ENCODE measurements at places on chromosomes 16 and 17.
A peak's percentile ranks its signal among the peaks of the same experiment; 100 is the strongest.

DNA sequence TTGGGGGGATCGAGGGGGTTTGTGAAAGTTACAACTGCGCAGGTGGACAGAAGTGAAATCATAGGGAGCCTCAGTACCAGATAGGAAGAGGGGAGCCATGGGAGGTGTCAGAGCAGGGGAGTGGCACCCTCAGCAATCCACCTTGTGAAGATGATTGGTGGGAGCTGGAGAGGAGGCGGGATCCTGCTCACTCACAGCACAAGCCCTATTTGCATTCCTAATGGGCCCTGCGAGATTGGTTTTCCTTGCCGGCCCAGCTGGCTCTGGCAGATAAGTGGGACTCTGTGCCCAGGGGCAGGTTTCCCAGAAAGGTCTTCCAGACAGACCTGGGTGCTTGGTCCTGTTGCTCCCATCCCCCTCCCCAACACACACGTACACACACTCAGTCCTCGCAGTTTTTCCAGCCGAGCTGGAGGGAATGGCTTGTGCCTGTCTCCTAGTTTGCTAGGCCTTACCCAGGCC lies 9.4 kb downstream of the WNT3 start:
- DNase-seq = no peak

DNA sequence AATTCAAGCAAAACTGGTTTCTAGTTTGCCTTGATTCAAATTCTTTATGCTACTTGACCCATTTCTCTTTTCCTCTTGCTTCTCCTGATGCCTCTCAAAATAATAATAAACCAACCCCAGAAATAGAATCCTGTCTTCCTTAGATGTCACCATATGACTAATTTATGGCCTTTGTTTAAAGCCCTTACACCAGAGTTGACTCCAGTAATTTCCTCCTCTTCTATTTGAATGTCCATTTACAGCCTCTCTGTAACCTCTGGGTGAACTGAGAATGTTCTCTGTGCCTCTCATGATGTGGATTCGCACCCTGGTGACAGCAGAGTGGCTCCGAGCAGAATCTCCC lies 31.5 kb downstream of the ZFHX3 start:
- no peak for DNase-seq

DNA sequence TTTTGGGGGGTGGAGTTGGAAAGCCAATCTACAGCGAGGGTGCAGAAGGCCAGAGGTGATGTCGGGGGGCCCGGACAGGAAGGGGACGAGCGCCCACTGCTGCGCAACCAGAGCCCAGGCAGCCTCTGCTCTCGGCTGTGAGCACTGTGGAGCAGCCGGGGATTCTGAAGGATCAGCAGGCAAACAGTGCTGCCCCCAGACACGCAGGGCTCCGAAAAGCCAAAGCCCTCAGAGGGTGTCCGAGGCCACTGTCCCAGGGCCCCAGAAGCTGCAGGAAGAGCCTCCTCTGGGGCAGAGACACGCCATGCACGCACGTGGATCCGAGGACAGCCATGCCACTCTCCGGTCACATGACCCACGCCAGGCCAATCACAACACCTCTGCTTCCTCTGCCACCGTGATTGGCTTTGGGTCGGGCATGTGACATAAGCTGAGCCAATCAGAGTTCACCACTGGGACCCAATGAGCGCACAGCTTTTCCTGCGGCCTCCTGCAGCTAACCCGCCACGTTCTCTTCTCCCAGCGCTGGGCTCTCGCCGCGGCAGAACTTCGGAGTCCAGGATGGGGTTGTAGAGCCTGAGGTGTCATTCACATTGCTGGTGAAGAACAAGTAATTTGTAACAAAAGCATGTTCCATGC lies 40.7 kb downstream of the ACTG1 start:
- DNase-seq = peak; percentile 36

DNA sequence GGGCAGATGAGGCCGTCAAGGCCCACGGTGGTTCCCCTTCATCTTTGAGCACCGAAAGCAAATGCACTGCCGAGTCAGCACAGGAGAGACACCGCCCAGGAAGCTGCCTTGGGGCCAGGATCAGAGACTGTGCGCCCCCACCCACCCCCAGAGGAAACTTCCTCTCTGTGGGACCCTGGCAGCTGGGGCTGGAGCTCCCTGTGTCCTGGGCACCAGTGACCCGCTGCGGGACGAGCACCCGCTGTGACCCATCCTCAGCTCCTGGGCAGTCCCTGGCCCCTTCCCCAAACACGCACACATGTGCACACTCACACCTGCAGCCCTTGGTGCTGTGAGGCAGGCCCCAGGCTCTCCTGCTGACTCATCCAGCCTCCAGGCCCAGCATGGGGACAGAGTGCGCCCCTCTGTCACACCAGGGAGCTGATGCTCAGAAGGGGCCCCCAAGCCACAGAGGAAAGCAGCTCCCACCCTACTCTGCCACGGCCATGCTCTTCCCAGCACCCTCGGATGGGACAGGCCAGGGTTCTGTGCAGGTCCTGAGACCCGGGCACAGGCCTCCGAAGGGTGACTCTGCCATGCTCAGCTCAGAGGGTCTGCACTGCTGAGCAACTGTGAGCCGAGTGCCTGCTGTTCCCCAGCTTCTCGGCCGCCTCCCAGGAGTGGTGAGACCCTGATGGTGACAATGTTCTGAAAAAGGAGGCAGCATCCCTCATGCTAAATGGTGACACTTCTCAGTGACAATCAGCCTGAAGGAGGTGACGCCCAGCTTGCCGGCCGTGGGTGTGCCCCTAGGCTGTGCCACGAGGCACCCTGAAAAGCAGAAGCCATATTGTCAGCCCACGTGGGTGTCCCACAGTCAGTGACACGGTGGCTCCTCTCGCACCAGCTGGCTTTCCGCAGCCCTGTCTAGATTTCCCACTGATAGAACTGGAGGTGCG lies 3.6 kb downstream of the PIEZO1 start:
- DNase-seq = no peak

DNA sequence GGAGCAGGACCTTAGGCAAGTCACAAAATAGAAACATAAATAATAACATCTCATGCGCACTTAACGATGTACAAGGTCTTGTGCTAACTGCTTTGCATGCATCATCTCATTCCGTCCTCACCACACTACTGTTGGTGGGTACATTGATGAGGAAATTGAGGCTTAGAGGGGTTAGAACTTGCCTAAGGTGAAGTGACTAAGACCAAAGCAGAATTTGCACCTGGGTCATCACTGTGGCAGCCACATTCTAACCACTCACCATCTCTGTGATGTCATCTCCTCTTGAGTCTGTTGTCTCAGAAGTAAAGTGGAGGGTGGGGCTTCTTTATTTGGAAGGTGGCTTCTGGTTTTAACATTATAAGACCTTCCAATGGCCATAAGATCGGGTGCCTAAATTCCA lies 20.4 kb upstream of the TRIM25 start:
- DNase-seq = no peak

DNA sequence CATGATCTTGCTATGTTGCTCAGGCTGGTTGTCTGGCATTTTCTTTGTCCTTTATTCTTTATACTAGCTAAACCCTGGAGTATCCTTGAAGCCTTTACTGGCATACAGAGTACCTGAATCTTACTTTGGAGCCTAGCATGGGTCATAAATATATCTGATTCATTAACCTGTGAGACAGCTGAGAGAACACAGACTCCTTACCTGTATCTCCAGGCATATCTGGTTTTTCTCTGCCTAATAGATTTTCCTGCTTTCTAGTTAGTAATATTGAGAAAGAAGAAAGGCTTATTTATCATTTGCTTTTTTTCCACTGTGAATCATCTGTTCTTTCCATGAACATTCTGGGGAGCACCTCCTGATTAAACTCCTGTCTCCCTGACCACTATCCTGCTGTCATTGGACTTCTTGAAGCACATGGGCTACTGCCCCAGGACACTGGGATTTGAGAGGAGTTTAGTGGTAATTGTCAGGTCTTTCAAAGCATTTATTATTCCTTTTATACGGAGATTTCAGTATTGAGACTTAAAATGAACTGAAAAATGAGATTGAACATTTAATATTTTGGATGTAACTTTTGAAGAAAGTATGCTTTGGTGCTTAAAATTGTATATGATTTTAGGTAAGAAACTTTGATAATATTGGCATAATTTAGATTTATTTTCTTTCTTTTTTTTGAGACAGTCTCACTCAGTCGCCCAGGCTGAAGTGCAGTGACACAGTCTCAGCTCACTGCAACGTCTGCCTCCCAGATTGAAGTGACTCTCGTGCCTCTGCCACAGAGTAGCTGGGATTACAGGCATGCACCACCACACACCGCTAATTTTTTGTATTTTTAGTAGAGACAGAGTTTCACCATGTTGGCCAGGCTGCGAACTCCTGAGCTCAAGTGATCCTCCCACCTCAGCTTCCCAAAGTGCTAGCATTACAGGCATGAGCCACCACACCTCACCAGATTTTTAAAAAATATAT lies 8.6 kb downstream of the PDP2 start:
- DNase-seq = no peak

- no peak for DNase-seq
Observed at GRCh38 chr17:76676629-76677028, 33.1 kb upstream of the ST6GALNAC1 start.

DNA sequence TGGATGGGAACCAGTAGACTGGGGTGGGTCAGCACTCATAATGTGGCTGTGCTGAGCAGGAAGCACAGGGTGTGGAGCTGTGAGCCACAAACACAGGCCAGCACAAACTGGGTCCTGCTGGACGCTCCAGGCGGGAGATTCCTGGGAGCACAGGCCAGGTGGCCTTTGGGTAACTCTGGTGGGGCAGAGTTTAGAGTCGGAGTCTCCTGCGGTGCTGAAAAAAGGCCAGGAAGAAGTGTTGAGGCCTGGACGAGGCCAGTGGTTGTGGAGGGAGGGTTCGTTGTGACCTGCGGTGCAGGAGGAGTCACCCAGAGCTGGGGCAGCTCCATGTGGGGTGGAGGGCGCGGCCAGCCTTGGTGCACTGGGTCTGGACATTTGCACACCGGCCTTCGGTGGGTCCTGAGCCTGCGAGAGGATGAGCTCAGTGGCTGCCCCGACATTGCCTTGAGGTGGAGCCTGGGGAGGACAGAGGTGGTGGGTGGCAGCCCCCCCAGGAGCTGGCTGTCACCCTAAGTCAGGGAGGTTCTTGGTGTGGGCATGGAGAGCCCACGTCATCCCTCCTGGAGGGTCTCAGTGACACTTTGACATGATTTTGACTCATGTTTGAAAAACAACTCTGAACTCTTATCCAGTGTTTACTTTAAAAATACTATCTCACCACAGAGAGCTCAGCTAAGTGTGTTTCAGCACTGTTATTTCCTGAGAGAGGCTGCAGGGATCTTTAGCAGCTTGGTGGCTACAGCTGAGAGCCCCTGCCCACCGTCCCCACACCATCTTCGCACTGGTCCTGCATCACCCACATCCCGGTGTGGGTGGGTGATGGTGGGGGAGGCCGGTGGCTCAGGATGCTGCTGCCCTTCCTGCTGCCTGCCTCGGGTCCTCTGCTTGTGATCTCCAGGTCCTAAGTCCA lies 98.7 kb downstream of the NPIPB11 start:
- no peak for DNase-seq

DNA sequence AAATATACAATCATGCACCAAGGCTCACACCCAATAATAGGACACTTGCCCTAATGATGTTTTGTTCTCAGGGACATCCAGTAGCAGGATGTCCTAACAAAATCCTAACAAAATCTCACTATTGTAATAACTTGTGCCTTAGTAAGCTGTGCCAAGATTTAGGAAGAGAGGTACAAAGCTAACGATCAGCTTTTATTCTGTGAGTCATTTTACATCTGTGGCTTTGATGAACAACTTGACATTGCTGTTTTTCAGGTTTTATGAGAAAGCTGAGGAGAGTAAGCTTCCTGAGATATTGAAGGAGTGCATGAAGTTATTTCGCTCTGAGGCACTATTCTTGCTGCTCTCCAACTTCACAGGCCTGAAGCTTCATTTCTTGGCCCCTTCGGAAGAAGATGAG lies 18.9 kb downstream of the OGFOD1 start:
- DNase-seq = no peak

DNA sequence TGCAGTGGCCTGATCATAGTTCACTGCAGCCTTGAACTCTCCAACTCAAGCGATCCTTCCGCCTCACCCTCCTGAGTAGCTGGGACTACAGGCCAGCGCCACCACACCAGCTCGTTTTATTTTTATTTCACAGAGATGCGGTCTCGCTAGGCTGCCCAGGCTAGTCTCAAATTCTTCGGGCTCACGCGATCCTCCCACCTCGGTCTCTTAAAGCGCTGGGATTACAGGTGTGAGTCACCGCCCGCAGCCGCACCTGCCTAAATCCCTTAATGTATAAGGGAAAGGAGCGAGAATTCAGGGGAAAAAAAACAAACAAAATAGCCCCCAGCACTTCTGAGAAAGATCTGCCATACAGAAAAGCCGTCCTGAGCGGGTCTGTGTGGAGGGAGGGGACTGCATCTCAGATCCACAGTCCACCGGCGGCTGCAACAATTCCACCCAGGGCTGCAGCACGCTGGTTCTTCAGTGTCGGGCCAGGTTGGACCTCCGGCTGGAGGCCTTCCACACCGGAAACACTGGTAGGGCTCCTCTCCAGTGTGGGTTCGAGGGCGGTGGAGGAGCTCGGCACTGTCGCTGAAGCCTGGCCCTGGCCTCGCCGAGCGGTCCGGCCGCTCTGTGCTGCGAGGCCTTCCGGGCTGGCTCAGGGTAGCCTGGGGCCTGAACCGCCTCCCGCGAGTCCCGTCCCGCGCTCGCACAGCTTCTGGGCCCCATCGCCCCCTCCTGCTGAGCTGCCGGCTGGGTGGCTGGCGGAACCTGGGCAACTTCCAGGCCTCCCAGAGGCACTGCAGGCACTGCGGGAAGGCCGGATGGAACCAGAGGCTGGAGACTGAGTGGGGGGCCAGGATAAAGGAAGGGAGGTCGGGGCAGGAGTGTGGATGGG lies 7.0 kb downstream of the ZNF843 start:
- DNase-seq = peak; percentile 62

GRCh38 chr17:71361656-71362450 lies 759.0 kb upstream of the SOX9 start:
- DNase-seq = no peak
